Umbilical cord (tissue), 2 donors: ENCODE measurements at places on chromosomes 2 and 18. TPM values are rescaled to one million over a fixed set of nuclear protein-coding genes. Genes with fewer than 3 reads are reported as not detected.

- peak; percentile 36 for DNase-seq
Measured at GRCh38 chr2:64524604-64525316, 632 bp downstream of the AFTPH start.

The GPD2 gene
- 8.9 TPM for total RNA-seq

The RAMP1 gene
- total RNA-seq, result 11.8 TPM

- no peak for DNase-seq
Measured at GRCh38 chr18:74513149-74513882, 17.2 kb downstream of the CNDP2 start.

- DNase-seq, result no peak
Measured at GRCh38 chr18:14025306-14025940, 106.8 kb downstream of the ZNF519 start.

The TRAPPC12 gene
- total RNA-seq, result 133 TPM

The GATA6 gene
- total RNA-seq, result 53.0 TPM

The IL1A gene
- total RNA-seq, result 1.4 TPM

GRCh38 chr2:17877811-17878280, 621 bp upstream of the KCNS3 start:
- DNase-seq, result no peak

- no peak for DNase-seq
Measured at GRCh38 chr2:100015849-100016248, 126.5 kb downstream of the AFF3 start.

GRCh38 chr2:30425326-30425725, 21.7 kb upstream of the LCLAT1 start:
- no peak for DNase-seq
